Subcutaneous adipose tissue (tissue), 4 donors: ENCODE measurements at places on chromosomes 2 and 18. TPM values are rescaled to one million over a fixed set of nuclear protein-coding genes. Genes with fewer than 3 reads are reported as not detected.

Gene PTPN18
- total RNA-seq, result 64.3 TPM

Gene PRKAG3
- total RNA-seq, result not detected

Gene MYO7B
- total RNA-seq, result 0.57 TPM

Gene SNED1
- total RNA-seq, result 39.1 TPM
